D341Med (cell line): ENCODE measurements at places on chromosomes 1 and 21.
A peak's percentile ranks its signal among the peaks of the same experiment; 100 is the strongest.

DNA sequence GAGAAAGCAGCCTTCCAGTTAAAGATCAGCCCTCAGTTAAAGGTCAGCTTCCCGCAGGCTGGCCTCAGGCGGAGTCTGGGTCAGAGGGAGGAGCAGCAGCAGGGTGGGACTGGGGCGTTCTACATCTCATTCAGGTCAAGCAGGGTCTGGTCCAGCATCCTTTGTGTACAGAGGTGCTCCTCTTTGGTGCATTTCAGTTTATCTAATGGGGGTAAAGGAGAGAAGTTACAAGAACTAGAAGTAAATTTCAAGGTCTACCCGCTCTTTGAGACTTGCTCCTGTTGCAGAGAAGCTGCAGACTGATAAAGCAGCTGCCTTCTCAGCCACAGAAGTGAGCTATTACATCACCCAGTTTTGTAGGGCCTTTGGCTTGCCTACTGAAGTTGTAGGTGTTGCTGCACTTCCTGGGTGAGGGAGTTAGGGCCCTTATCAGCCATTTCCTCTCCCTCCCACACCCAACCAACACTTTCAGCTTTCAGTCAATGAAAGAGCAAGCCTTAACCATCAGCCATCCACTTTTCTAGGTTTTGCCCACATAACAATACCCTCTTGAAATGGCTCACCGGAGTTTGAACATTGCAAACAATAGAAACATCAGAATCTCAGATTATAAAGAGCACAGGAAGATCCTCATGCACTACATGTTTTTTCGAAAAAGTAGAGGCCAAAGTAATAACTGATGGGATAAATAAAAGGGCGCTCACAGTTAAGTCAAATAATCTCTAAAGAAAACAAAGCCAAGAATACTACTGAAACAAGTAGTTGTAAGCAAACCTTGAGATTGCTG lies 2.8 kb upstream of the NUP210L start:
- no peak for DNase-seq

- DNase-seq: no peak
Observed at GRCh38 chr1:40745176-40745575, 38.4 kb upstream of the KCNQ4 start.

- DNase-seq: peak; percentile 59
Observed at GRCh38 chr21:34693192-34693810, 24.5 kb downstream of the CLIC6 start.

DNA sequence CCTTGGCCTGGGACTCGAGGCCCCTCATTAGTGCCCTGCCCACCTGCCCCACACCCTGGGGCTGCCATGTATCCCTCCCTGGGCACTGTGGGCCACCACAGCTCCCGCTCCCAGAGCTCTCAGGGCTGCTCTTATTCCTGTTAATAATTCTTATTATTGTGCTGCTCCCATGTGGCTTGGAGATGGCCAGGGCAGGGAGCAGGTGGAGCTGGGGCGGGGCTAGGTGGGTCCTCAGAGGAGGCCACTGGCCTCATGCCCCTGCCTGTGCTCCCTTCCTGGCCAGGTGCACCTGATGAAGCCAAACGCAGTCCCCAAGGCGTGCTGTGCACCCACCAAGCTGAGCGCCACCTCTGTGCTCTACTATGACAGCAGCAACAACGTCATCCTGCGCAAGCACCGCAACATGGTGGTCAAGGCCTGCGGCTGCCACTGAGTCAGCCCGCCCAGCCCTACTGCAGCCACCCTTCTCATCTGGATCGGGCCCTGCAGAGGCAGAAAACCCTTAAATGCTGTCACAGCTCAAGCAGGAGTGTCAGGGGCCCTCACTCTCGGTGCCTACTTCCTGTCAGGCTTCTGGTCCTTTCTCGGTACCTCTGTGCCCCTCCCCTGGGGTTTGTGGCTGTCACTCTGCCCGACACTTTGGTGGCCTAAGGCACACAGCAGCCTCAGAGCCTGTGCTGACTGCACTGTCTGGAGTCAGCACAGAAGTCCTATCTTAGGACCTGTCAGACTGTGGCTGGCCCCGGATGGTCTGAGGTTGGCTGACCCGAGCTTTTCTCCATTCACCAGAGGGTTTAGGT lies 34.1 kb downstream of the BMP8A start:
- no peak for DNase-seq
